ENCODE measurements at places on chromosomes 2 and 18. TPM values are rescaled to one million over a fixed set of nuclear protein-coding genes. Genes with fewer than 3 reads are reported as not detected.

- H3K4me3 ChIP-seq, result no peak overlapping the region
- peaks cover 45% of the 10 kb centered on the region for H3K4me1 ChIP-seq
- no peaks in the 10 kb centered on the region for H3K27me3 ChIP-seq
- H3K36me3 ChIP-seq, result no peaks in the 10 kb centered on the region
Observed at GRCh38 chr2:39381653-39382052, 55.4 kb downstream of the MAP4K3 start.

The C1QL2 gene
- polyA plus RNA-seq, result not detected

DNA sequence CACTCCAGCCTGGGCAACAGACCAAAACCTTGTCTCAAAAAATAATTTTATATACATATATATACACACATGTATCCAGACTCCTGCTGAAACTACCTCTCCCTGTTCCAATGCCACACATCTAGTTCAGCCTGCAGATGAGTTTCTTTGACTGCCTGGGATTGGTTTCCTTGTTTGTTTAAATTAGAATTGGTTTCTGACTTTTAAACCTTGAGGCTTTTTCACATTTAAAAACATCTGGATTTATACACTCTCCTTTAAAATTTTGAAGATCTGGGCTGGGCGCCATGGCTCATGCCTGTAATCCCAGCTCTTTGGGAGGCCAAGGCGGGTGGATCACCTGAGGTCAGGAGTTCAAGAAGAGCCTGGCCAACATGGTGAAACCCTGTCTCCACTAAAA is 21.8 kb upstream of the CXCR1 start:
- H3K4me1 ChIP-seq, result no peaks in the 10 kb centered on the region
- H3K27ac ChIP-seq, result no peak overlapping the region
- no peak overlapping the region for H3K4me3 ChIP-seq
- H3K36me3 ChIP-seq, result no peaks in the 10 kb centered on the region
- no peaks in the 10 kb centered on the region for H3K27me3 ChIP-seq

DNA sequence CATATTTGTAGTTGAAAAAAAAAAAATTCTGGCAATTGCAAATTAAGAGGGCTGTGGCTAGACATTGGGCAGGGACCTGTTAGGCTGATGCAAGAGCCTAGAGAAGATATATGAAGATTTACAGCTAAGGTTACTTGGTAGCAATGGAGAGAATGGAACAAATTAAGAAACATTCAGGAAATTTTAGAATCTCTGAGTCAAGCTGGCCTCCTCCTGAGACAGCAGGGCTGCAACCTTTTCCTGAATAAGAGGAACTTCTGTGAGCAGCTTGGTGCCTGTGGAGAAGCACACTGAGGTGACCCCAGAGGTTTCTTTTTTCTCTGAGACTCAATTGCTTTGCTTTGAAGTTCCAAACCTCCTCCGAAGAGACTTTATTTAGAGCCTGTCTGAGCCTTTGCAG is 118.6 kb upstream of the LRATD1 start:
- no peak overlapping the region for H3K27ac ChIP-seq
- no peak overlapping the region for H3K4me3 ChIP-seq
- H3K27me3 ChIP-seq, result no peaks in the 10 kb centered on the region
- H3K36me3 ChIP-seq, result no peaks in the 10 kb centered on the region

DNA sequence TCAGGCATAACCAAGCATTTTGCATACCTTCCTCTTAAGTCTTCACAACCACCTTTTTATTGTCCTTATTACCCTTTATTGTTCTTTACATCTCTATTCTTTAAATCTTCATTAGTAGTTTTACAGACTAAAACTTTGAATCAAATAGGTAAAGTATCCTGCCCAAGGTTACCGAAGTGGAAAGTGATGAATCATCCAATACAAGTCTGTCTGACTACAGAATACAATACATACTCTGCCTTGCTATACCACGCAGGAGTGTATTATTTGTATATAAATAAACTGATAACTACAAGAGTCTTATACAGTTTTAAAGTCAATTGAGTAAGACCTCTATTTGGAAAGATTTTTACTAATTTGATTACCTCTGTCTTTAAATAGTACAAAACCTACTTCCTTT is 196.0 kb downstream of the ZEB2 start:
- no peaks in the 10 kb centered on the region for H3K27me3 ChIP-seq
- peaks cover 22% of the 10 kb centered on the region for H3K4me1 ChIP-seq
- H3K36me3 ChIP-seq, result no peaks in the 10 kb centered on the region
- no peak overlapping the region for H3K4me3 ChIP-seq
- no peak for DNase-seq
